ENCODE measurements at places on chromosomes 7 and 10.
A peak's percentile ranks its signal among the peaks of the same experiment; 100 is the strongest.

GRCh38 chr10:50231515-50232260, 19.6 kb downstream of the ASAH2 start:
- H3K36me3 ChIP-seq: no peaks in the 10 kb centered on the region
- H3K27me3 ChIP-seq: peaks cover 31% of the 10 kb centered on the region
- no peaks in the 10 kb centered on the region for H3K4me1 ChIP-seq

- H3K4me3 ChIP-seq: peak overlapping the region; percentile 46
- peak; percentile 91 for DNase-seq
- no peaks in the 10 kb centered on the region for H3K27me3 ChIP-seq
Measured at GRCh38 chr7:151432658-151433521, 7.1 kb downstream of the CRYGN start.

- no peak for DNase-seq
- peaks cover 2% of the 10 kb centered on the region for H3K4me1 ChIP-seq
- no peak overlapping the region for H3K27ac ChIP-seq
- no peak overlapping the region for H3K4me3 ChIP-seq
- H3K36me3 ChIP-seq: no peaks in the 10 kb centered on the region
Measured at GRCh38 chr10:33174674-33175434, 159.6 kb downstream of the NRP1 start.

- no peaks in the 10 kb centered on the region for H3K27me3 ChIP-seq
- H3K4me3 ChIP-seq: no peak overlapping the region
- DNase-seq: no peak
- H3K4me1 ChIP-seq: peaks cover 28% of the 10 kb centered on the region
- no peaks in the 10 kb centered on the region for H3K36me3 ChIP-seq
Measured at GRCh38 chr7:132489776-132490237, 86.5 kb downstream of the PLXNA4 start.

DNA sequence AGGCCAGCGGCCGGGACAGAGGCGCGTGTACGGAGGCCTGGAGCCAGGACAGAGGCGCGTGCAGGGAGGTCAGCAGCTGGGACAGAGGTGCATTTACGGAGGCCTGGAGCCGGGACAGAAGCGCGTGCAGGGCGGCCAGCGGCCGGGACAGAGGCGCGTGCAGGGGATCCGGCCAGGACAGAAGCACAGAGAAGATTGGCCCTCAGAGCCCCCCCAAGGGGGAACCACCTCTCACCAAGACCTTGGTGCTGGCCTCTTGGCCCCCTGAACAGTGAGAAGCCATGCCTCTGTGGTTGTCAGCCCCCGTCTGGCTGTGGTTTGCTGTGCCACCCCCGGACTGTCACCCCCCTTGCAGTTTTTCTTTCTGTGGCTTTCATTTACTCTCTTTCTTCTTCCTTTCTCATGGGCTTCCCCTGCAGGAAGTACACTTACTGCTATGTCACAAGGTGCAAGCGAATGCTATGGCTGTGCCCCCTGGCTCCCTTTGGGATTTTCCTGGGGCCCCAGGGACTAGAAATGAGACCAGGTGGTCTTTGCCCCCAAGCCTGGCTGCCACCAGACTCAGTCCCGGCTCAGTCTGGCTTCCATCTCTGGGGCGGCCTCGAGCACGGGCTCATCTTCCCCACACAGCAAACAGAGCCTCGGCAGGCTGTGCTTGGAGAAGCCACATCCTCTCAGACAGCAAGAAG, 41.1 kb downstream of the INSIG1 start:
- peaks cover 12% of the 10 kb centered on the region for H3K4me1 ChIP-seq
- no peak overlapping the region for H3K4me3 ChIP-seq
- DNase-seq: peak; percentile 39
- H3K36me3 ChIP-seq: no peaks in the 10 kb centered on the region
- peaks cover 11% of the 10 kb centered on the region for H3K27me3 ChIP-seq
- H3K27ac ChIP-seq: no peak overlapping the region

GRCh38 chr10:13672548-13672947, 85.8 kb downstream of the PRPF18 start:
- no peak overlapping the region for H3K4me3 ChIP-seq
- H3K27ac ChIP-seq: no peak overlapping the region
- no peaks in the 10 kb centered on the region for H3K36me3 ChIP-seq
- H3K4me1 ChIP-seq: no peaks in the 10 kb centered on the region
- H3K27me3 ChIP-seq: no peaks in the 10 kb centered on the region
- no peak for DNase-seq

GRCh38 chr7:93198472-93198871, 27.8 kb downstream of the HEPACAM2 start:
- DNase-seq: no peak
- H3K27ac ChIP-seq: no peak overlapping the region
- H3K27me3 ChIP-seq: peaks cover 13% of the 10 kb centered on the region
- no peaks in the 10 kb centered on the region for H3K4me1 ChIP-seq

DNA sequence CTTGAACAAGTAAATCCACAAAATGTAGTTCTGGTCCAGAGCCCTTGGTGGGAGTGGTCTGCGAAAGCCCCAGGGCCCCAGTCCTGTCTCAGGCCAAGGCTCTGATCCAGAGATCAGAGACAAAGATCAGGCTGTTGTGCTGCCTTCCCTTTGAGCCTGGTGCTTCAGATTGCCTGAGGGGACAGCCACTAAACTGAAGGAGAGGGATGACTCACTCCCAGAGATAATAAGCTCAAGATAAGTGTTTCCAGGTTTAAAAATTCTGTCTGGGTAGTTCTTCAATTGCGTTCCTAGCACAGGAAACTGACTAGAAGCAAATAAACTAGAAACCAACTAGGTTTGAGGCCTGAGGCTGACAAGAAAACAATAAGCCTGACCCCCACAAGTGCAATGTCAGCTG, 190.2 kb downstream of the RAMP3 start:
- no peaks in the 10 kb centered on the region for H3K4me1 ChIP-seq
- no peaks in the 10 kb centered on the region for H3K36me3 ChIP-seq
- peaks cover 12% of the 10 kb centered on the region for H3K27me3 ChIP-seq
- DNase-seq: no peak

- H3K36me3 ChIP-seq: no peaks in the 10 kb centered on the region
- DNase-seq: no peak
- H3K4me1 ChIP-seq: no peaks in the 10 kb centered on the region
- peaks cover 12% of the 10 kb centered on the region for H3K27me3 ChIP-seq
- no peak overlapping the region for H3K27ac ChIP-seq
Measured at GRCh38 chr7:94450044-94450697, 55.5 kb downstream of the COL1A2 start.

DNA sequence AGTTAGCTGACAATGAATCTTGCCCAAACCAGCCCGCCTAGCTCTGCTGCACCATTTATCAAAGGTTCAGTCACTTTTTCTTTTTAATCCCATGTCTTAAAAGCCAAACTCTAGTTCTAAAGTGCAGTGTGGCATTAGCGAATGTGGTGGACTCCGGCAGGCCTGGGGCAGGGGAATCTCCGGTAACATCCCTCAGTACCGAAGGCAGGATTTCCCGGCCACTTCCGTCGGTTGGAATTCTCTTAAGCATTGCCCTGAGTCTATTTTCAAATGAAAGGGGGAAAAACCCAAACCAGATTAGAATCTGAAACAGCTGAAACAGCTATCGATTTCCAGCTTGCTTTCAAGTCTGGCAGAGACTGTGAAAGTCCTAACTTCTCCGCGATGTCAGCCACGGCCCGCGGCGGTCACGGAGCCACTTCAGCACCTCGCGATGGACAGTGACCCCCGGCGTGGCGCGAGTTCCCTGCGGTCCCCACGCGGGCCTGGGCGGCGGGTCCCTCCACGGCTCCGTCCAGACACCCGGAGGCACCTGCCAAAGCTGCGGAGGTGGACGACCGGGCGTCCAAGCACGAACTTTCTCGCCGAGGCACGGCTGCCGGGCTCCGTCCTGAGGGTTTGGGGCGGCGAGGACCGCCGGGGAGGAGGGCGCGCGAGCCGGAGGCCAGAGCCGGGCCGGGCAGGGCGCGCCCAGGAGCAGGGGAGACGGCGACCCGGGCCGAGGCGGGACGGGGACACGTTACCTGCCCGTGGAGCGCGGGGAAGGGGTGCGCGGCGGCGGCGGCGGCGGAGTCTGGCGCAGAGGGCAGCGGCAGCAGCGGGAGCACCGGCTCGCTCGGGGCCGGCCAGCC, 745 bp downstream of the TCERG1L start:
- peaks cover 5% of the 10 kb centered on the region for H3K4me1 ChIP-seq
- no peaks in the 10 kb centered on the region for H3K36me3 ChIP-seq
- H3K27ac ChIP-seq: no peak overlapping the region
- no peak for DNase-seq

DNA sequence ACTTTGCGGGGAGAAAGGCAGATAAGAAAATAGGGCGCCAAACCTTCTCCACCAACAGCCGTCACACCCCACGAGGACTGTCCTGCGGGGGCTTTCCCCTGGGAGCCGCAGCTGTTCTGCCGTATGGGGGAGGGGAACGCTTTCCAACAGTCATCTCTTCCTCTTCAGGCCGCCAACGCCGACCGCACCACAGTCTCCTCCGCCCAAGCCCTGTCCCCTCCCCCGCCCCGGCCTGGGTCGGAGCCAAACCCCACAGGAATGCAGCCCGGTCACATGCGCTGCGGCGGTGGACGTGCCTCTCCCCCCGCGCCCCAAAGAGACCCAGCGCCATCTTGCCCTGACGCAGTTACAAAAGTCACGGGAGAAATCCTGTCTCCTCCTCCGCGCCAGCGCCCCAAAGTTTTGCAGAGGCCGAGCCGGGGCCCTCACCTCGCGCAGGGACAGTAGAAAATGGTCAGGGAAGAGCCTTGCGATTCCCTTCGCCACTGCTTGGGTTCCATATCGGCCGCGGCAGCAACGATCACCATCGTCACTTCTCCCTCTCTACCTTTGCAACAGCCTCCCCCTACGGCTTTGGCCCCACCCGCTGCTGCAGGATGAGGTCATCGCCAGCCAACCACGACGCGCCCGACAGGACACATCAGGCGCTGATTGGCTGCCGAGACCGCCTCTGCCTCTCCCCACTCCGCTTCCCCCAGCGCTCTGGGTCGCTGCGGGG, 1.3 kb upstream of the KMT2E start:
- peak overlapping the region; percentile 99 for H3K27ac ChIP-seq
- H3K4me3 ChIP-seq: peak overlapping the region; percentile 95
- H3K27me3 ChIP-seq: no peaks in the 10 kb centered on the region
- H3K36me3 ChIP-seq: peaks cover 82% of the 10 kb centered on the region
- H3K4me1 ChIP-seq: peaks cover 27% of the 10 kb centered on the region

- DNase-seq: no peak
- H3K27ac ChIP-seq: no peak overlapping the region
- H3K4me1 ChIP-seq: peaks cover 7% of the 10 kb centered on the region
- H3K27me3 ChIP-seq: peaks cover 39% of the 10 kb centered on the region
- no peak overlapping the region for H3K4me3 ChIP-seq
Measured at GRCh38 chr7:57868771-57869483, 418.9 kb downstream of the ZNF716 start.

- H3K4me3 ChIP-seq: no peak overlapping the region
- H3K4me1 ChIP-seq: peaks cover 59% of the 10 kb centered on the region
- H3K27ac ChIP-seq: no peak overlapping the region
- no peaks in the 10 kb centered on the region for H3K36me3 ChIP-seq
Measured at GRCh38 chr7:155993420-155994278, 181.4 kb upstream of the SHH start.

GRCh38 chr7:12625836-12626235, 55.3 kb downstream of the SCIN start:
- no peak overlapping the region for H3K27ac ChIP-seq
- H3K4me3 ChIP-seq: no peak overlapping the region
- no peaks in the 10 kb centered on the region for H3K36me3 ChIP-seq
- H3K4me1 ChIP-seq: no peaks in the 10 kb centered on the region

DNA sequence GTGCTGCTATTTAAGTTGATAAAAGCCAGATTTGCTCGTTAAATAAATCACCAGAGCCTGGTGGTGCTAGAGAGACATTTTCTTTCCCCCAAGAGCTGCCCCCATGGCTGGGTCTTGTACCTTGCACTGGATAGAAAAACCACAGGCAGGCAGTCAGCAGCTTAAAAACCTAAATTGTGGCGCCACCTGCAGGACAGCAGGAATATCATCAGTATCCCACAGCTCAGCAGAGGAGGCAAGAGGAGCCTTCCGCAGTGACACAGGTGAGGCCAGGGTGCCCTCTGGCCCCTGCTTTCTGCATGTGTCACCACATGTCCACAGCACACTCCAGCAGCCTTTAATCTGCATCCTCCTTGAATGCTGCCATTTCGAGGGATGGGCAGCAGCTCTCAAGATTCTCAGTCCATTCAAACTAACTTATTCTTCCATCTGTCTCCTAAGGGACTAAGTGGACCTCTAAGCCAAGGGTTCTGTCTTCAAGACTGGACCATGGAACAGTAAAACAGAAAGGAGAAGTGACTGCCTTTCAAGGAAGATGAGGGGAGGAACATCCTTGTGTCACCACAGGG, 4.5 kb upstream of the PLXNA4 start:
- peak; percentile 84 for DNase-seq
- H3K4me3 ChIP-seq: no peak overlapping the region
- H3K27ac ChIP-seq: no peak overlapping the region
- H3K27me3 ChIP-seq: peaks cover 28% of the 10 kb centered on the region
- no peaks in the 10 kb centered on the region for H3K36me3 ChIP-seq
- no peaks in the 10 kb centered on the region for H3K4me1 ChIP-seq

DNA sequence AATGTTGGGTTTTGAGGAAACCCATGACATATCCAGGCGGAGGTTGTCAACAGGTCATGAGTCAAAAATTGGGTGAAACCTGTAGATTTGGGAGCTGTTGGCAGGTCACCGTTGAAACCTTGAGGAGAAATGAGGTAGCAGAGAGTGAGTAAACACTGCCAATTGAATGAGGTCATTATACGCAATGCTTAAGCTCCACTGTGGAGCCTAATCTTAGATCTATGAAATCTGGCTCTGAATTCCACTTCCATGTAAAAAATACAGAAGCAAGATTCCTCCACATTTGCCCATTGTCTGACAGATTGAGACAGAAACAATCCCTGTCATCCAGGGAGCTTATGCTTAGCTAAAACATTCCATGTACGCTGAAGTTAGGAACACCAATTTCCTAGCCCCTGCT, 76.0 kb upstream of the IL6 start:
- no peak overlapping the region for H3K27ac ChIP-seq
- peaks cover 8% of the 10 kb centered on the region for H3K27me3 ChIP-seq
- no peaks in the 10 kb centered on the region for H3K36me3 ChIP-seq
- no peaks in the 10 kb centered on the region for H3K4me1 ChIP-seq

- no peak for DNase-seq
- no peak overlapping the region for H3K27ac ChIP-seq
- no peaks in the 10 kb centered on the region for H3K36me3 ChIP-seq
- H3K27me3 ChIP-seq: no peaks in the 10 kb centered on the region
- peaks cover 46% of the 10 kb centered on the region for H3K4me1 ChIP-seq
Measured at GRCh38 chr10:28326516-28327490, 23.9 kb upstream of the MPP7 start.

- no peak overlapping the region for H3K27ac ChIP-seq
- H3K27me3 ChIP-seq: no peaks in the 10 kb centered on the region
- H3K4me1 ChIP-seq: no peaks in the 10 kb centered on the region
- DNase-seq: no peak
- no peaks in the 10 kb centered on the region for H3K36me3 ChIP-seq
Measured at GRCh38 chr10:83522881-83523386, 616.4 kb upstream of the GHITM start.

DNA sequence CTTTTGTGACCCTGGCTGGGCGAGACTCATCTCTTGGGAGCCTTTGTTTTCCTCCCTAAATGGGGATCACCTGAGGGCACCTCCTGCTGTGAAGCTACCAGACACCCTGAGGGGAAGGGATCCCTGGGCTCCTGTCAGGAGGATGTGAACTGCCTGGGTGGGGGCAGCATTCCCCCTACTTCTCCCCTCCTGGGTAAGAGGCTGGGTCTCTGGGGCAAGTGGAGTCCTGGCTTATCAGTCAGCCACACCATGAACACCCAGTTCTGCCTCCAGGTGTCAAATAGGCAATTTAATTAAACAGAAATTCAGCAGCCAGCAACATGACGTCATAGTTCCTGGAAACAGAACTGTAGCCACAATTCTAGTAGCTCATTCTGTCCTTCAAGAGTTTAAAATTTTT, 97.7 kb upstream of the RET start:
- no peak overlapping the region for H3K27ac ChIP-seq
- H3K4me1 ChIP-seq: no peaks in the 10 kb centered on the region
- H3K27me3 ChIP-seq: no peaks in the 10 kb centered on the region
- no peak overlapping the region for H3K4me3 ChIP-seq
- DNase-seq: no peak
- H3K36me3 ChIP-seq: no peaks in the 10 kb centered on the region

Measured in activated naive CD4-positive, alpha-beta T cell treated with anti-CD3 and anti-CD28 coated beads for 36 hours (primary cell).